Stimulated activated CD4-positive, alpha-beta T cell treated with anti-CD3 and anti-CD28 coated beads, TNF-alpha, amount 100 ng/mL, for 24 hours (primary cell): ENCODE measurements at places on chromosomes 3 and 15.

GRCh38 chr3:122642935-122643334, 37.7 kb upstream of the PARP14 start:
- no peak for DNase-seq

DNA sequence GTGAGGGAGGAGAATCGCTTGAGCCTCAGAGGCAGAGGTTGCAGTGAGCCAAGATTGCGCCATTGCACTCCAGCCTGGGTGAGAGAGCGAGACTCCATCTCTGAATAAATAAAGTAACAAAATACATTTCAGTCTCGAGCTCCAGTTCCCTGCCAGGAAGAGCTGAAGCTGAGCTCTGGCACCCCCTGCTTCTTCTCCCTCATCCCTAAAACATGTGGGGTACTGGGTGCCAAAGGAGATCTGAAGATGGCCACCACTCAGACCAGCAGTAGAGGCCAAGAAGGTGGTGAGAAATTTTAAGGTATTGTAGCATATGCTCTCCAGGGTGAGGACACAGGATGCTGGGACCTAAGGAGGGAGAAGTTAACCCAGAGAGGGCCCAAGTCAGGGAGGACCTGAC, 75.0 kb upstream of the CGNL1 start:
- no peak for DNase-seq

- DNase-seq, result no peak
Measured at GRCh38 chr3:196790636-196791035, 51.0 kb downstream of the PAK2 start.

DNA sequence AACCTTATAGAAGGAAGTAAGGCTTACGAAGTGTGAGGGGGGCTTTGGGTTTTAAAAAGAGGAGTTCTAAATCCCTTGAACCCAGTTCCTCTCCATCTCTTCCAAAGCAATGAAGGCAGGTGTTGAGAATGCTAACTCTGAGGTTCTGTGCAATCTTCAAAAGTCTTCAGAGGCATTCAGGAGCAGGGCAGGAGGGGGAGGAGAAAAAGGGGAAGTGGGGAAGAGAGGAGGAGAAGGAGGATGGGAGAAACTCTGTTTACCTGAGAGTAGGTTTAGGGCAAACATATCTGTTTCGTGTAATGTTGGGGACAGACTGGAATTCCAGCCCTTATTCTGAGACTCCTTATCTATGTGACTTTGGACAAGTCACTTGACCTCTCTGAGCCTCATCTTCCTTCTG, 36.9 kb downstream of the FAM3D start:
- no peak for DNase-seq

DNA sequence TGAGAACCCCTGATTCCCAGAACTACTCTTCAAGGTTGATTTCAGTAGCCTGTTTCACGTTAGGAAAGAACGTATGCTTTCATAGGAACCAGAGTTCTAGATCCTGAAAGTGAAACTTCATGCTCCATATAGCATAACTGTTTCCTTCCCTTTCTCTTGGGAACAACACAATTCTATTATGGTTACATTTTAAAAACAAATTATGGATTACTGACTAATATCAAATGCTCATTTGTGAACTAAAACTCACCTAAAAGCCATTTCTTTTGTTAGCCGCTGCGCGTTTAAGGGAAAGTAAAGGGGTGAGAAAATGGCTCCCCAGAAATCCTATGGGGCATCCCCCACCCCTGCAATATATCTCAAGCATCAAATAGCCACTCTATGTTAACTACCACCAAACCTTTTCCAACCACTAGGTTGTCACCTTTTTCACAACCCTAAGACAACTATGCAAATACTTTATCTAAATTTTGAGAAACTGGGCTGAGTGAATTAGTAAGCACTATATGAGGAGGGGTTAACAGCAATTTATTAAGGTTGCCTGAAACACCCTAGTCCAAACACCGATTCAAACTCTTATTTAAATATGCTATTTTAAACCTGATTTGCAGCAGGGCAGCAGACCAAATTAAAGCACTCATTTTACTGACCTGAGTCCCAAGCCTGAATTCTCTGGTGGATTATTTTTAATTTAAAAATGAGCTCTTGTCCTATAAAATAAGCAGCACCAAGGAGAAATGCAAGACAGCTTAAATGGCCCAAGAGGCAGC, 2.4 kb downstream of the SIAH2 start:
- DNase-seq, result peak; percentile 56

- no peak for DNase-seq
Measured at GRCh38 chr3:23055733-23056376, 147.3 kb upstream of the UBE2E2 start.

DNA sequence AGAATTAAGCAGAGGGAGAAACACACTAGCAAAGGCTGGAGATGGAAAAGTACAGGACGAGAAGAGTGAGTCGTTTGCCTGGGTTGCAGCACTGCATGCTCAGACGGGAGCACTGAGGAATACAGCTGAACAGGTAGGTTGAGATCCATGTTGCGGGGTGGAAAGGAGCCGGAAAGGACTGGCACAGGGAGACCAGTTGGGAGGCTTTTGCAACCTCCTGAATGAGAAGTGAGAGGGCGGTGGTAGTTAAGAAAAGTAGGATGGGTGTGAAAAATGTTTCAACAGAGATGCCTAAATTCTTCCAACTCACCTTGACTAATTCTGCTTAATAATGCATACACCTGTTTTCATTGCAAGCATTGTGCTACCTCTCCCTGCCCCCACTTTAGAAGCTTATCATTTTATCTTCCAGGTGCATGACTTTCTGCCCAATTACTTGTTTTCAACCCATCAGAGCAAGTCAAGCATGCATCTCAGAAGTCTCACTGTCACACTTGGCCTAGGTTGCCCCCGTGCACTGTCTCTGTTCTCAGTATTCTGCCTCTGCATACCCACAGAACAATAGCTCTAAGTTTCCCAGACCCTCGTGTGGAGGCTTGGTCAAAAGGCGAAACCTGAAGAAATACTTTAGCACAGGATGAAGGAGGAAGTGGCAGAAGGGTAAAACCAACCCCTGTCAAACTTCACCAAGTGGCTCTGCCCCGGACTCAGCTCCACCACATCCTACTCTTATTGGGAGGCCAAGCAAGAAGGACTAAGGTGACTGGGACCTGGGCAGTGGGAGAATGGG, 199.3 kb upstream of the BCL6 start:
- no peak for DNase-seq

DNA sequence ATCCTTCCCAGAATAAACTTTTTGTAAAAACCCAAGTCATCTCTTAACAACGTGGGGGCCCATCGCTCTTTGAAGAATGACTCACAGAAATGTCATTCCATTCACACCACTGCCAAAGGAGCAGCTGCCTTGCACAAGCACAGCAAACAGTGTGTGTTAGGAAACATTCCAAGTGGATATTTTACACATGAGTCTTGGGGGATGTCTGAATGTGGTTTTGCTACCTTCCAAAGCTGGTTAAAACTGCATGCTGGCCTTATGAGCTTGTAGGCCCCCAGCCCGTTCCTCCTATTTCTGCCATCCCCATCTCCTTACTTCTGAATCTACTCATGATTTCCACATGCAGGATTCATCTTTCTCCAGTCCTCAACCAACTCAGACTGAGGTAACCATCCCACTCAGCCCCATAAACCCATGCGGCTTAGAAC, 130.8 kb downstream of the CPNE4 start:
- DNase-seq, result no peak

- DNase-seq, result peak; percentile 75
Measured at GRCh38 chr3:14508966-14509795, 31.0 kb downstream of the GRIP2 start.
